ENCODE measurements at places on chromosomes 3 and 15.
A peak's percentile ranks its signal among the peaks of the same experiment; 100 is the strongest.

DNA sequence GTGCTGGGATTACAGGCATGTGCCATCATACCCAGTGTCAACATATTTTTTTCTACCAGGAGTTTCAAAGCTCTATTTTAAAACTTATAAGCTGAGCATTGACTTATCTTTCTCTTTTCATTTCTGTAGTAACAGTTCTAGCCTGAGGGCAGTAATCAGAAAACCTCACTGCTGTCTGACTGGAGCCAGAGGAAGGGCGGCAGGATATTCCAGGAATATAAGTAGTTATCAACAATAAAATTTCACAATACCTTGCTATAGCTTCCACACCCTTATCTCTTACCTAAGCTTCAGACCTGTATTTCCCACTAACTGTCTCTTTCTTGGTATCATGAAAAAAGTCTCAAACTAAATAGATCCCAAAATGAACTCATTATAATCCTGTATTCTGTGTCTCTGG is 5.1 kb upstream of the NEDD4 start:
- no peak for DNase-seq

GRCh38 chr3:173893066-173893465 is 495.5 kb downstream of the NLGN1 start:
- peak; percentile 94 for DNase-seq

DNA sequence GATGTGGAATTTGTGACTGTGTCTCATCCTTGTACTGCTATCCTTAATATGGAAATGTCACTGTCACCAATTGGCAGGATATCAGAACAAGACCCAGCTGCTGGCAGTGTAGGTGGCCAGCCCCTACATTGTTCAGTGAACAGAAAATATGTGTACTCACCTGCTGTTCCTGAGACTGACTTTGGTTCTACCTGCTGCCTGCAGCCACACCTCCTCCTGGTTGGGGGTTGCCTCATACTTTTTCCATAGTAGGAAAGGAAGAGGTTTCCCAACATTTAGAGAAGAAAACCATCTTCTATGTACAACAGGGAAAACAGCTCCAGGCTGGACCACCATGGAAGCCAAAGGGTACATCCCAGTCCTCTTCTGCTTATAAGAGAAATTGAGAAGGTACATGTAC is 35.9 kb downstream of the SLC12A1 start:
- no peak for DNase-seq

- no peak for DNase-seq
Observed at GRCh38 chr15:80242802-80243201, 9.2 kb downstream of the CTXND1 start.

DNA sequence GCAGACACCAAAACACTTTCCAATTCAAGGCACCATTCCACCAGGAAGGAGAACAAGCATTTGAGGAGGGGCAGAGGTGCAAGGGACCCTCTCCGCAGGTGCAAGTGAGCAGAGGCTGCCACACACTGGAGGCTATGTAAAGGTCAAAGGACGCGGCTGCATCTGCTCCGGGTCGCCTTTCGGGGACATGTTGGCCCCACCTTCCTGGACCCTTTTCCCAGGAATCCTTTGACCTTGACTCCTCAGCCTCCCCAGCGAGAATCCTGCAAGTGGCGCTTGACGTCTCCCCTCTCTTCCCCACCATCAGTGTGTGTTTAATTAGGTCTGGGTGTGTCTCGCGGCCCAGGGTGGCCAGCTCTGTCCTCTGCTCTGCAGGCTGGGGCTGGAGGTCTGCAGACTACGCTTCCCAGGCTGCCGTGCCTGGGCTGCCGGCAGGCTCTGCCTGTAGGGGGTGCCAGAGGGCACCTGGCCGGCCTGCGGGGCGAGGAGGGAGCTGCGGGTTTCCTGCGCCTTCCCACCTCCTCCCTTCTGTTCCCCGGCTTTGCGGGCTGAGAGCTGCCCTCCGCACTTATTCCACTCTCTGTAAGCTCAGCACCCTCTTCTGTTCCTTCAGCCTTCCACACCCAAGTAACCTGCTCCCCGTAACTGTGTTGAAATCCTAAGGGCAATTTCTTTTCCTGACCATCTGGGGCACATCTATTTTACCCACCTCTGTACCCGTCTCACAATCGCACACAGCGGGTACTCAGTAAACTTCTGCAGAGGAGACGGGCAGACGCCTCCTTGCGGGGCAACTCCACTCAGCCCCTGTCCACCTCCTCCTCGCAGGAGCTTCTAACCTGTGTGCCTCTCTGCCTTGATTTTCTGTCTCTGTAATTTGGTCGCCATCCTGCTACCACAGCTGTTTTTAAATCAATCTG is 129.8 kb downstream of the NSMCE3 start:
- no peak for DNase-seq

DNA sequence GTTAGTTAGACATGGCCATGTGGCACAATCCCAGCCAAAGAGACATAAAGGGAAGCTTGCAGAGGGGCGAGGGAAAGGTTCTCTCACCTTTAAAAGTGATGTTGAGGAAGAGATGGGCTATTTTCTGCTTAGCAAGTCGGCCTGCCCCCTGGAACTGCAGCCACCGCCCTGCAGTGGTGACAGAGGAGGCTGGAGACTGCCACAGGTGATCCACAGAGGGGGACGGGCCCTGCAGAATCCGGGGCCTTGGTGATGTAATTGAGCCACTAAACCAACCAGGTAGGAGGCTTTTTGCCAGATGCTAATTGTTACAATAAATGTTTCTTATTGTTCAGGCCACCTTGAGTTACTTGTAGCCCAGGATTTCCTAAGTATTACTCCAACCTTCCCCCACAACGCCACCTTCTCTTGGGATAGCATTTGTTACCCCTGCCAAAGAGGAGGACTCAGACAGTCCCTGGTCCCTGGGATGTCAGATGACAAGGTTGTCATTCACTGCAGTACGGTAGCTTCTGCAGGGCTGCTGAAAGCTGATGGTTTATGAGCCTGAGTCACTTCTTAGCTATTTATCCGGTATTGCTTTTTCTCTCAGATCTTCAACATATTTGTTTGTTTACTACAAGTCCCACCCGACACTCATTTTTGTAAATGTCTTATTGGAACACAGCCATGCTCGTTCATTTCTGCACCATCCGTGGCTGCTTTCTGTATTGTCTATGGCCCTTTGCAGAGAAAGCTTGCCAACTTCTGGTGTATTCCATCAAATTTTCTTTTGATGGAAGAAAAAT is 63.3 kb upstream of the SEC61A1 start:
- peak; percentile 37 for DNase-seq

DNA sequence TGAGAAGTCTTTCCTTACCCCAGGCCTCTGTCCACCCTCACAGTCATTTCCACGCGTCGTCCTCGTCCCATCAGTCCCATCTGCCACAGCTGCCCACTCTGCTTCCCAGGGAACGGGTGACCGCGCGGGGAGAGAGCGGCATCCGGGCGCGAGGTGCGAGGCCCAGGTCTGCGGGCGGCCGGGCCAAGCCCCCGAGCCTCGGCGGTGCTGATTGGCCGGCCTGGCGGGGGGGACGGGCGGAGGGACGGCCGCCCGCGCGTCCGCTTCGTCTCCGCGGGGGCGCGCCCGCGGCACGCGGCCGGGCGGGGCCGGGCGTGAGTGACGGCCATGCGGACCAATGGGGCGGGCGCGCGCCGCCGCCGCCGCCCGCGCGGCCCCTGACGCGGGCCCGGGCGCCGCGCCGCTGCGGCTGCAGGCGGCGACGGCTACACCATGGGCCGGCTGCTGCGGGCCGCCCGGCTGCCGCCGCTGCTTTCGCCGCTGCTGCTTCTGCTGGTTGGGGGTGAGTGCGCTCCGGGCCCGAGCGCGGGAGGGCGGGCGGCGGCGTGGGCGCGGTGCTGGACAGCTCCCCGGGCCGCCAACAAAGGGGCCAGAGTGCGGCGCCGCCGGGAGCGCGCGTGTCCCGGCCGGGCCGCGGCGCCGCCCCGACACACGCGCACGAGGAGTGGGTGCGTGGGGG is at the start of gene PODXL2:
Gene PODXL2 (plus strand): TSS at position 398 of the 679 bp plus-strand sequence. CDS start 35 bp downstream, at position 433.
- DNase-seq = peak; percentile 39

- no peak for DNase-seq
Observed at GRCh38 chr3:133915685-133916658, 20.3 kb upstream of the RAB6B start.

DNA sequence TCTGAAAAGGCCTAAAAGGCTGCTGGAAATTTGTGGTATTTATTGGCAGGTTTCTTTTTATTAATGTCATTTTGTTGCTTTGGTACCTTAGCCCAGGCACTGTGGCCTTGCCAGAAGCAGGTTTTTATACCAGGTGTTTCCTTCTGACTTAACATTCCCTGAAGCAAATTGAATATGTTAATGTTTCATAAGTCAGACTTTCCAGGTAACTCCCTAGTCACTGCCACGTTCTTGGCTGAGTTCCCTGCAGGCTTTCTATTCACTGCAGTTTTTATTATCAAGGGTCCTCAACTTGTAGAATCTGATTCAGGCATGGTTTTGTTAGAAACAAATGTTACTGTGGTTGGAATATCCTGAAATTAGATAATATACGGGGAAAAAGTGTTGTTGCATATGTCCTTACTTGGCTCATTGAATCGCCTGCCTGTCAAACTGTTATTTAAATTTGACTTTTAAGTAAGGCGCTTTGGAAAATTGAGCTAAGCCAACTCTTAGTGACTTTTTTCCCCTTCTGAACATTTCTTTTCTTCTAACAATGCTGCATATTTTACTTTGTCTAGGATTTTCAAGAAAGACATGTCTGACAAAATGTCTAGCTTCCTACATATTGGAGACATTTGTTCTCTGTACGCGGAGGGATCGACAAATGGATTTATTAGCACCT is 22.9 kb downstream of the ITPR1 start:
- DNase-seq = peak; percentile 76

DNA sequence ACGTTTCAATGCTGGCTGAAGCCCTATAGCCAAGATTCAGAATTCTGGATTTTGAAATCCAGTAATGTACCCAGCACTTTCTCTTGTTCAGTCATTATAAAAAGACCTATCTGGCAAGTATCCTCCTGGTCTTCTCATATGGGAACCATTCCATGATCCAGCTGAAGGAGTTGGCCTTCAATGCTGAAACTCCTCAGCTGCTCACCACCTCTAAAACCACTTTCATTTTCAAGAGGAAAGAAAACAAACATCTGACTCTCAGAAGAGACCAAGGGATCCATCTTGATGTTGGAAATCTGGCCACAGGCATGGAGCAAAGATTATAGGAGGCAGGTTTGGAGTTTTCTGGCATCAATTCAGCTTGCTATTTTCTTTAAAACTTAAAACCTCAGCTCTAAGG is 235.4 kb downstream of the FMN1 start:
- DNase-seq = peak; percentile 10

DNA sequence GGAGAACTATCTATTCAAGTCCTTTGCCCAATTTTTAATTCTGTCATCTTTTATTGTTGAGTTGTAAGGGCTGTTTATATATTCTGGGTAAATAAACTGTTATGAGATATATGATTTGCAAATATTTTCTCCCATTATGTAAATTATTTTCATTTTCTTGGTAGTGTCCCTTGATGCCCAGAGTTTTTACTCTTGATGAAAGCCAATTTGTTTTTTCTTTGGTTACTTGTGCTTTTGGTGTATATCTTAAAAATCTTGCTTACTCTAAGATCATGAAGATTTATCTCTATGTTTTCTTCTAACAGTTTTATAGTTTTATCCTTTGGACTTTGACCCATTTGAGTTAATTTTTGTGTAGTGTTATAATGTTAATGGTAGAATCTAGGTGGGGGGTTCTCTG is 44.5 kb downstream of the TIMP4 start:
- DNase-seq = no peak

DNA sequence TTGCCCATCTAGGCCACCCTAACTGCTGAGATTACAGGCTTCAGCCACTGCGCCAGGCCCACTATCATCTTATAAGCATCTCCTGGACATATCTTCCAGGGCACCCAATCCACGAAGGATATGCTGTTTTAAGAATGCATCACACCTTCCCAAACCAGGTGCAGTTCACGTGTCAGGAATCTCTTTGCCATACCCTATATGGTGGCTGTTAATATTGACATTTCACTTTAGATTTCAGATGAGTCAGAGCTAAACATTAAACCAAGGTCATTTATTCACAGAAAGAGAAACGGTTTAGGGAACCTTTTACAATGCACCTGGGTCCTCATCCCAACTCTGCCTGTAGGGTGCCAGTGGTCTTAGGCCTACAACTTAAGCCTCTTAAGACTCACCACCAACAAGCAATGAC is 85.7 kb downstream of the TBL1XR1 start:
- no peak for DNase-seq

- DNase-seq = peak; percentile 40
Observed at GRCh38 chr15:99100245-99101173, 4.4 kb upstream of the SYNM start.

- no peak for DNase-seq
Observed at GRCh38 chr3:72591522-72592421, 256.5 kb downstream of the SHQ1 start.

- DNase-seq = no peak
Observed at GRCh38 chr15:80260551-80260950, 8.5 kb upstream of the CTXND1 start.

DNA sequence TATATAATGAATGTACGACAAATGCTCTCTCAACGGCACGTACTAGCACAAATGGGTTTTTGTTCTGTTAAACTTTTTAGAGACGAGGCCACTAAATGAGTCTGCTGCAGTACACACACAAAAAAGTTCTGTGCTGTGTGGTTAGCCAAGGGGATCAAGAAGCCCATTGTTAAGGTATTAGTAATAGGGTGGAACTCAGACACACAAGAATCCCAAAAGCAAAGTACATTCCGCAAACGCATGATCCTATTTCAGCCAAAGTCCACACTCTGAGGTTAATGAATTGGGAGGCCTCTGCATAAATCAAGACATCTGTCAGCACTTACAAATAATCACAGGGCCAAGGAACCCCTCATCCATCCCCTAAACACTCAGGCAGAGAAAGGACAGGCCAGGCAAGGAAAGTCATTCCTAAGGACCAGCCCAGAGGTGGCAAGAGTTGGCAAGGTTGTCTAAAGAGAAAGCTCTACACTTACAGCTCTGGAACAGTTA is 12.1 kb downstream of the OSBPL10 start:
- no peak for DNase-seq

DNA sequence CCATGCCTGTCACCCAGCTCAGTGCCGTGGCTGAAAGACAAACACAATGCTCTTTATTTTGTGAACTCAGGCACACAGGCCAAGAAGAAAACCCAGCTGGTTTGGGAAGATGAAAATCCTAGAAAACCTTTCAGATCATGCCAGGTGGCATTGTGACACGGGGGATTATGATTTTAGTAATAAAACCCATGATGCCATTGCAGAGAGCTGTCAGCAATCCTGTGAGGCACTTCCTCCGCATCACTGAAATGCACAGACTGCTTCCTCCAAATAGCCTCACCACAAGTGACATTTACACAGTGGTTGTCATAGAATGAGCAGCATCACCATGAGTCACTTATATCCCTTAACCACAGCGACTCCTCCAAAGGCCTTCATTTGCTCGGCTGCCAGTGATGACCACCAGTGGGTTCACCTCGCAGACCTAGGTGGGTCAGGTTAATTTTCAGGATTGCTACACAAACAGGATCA is 22.7 kb downstream of the ABHD6 start:
- DNase-seq = no peak

GRCh38 chr3:32814361-32814760 is 3.4 kb upstream of the TRIM71 start:
- no peak for DNase-seq

DNA sequence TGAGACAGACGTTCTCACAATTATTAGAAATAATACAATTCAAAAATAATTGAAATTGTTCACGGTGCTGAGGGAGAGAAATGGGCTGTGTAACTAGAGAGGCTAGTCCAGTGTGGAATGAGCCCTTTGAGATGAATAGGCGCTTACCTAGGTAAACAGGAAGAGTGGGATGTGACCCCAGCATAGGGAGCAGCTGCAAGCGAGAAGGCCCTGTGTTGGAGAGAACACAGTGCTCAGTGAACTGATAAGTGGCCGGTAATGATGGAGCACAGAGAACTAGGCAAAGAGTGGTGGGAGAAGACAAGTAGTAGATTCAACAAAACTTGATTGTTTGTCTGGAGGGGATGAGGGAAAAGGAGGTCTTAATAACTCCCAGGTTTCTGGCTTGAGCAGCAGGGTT is 103.9 kb downstream of the HCN4 start:
- DNase-seq = no peak

All from DMS79 treated with DMSO at 0.1 percent for 48 hours (cell line).